ENCODE measurements at places on chromosomes 2 and 18.

DNA sequence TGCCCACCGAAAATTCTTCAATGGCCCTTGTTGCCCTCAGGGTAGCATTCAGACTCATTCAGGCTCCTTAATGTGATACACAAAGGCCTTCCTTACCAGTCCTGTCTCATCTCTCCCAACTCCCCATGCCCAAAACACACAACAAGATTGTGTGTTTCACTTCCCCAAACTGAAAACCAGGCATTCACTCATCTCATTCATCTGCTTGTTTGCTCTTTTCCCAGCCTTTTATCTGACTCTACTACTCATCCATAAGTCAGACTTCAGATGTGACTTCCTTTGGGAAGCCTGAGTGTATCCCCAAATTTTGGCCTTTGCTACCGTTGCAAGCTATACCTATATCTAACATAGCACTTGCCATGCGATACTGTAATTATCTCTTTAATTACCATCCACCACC lies 9.7 kb upstream of the SLC39A10 start:
- DNase-seq = no peak

GRCh38 chr2:165837122-165837521 lies 43.1 kb upstream of the GALNT3 start:
- DNase-seq = no peak

DNA sequence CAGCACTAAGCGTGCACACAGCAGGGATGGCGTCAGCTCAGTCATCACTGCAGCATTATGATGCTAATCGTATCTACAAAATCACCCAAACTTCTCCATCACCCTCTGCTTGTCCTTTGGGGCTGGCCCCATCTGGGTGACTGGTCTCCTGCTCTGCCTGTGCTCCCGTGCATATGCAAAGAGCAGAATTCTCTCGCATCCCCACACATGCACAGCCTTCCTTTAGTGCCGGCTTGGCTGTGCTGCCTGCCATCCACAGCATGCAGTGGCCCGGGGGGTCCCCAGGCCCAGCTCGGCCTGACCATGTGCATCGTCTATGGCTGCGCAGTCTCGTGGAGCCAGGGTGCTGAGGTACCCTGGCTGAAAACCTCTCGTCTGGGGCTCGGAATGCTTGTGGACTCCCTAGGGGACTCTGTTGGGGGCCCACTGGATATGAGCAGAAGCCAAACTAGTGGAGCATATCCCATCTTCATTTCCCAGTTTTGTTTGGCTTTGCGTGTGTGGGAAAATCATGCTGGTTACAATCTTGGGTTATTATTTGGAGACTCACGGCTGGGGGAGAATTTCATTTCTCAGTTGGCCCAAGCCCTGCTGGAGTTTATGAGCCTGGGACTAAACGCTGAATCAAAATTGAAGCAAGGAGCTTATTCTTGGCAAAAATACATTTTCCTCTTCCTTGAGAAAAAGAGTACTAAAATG lies 70.9 kb upstream of the HS6ST1 start:
- no peak for DNase-seq

DNA sequence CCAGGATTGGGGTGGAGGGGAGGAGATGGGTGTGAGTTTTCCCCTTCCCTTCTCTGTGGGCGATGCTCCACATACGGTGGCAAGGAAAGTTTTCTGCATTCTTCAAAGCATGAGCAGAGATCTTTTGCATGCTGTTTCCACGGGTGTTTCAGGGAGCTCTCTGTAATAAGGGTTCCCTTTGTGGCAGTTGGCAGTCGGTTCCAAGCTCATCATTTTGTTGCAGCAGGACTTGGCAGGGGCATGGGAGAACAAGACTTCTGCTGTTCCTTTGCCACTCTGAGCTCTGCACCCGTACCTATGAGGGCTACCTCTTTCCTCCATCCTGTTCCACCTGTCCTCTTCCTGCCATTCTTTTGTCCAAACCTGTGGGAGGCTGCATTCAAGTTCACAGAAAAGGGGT lies 71.3 kb upstream of the SPRED2 start:
- no peak for DNase-seq

All from HL-60 (cell line).